DMS 273 treated with DMSO at 0.1 percent for 48 hours (cell line): ENCODE measurements at places on chromosomes 5 and 9.

- no peak for DNase-seq
Observed at GRCh38 chr5:178113841-178114324, 551 bp downstream of the N4BP3 start.

DNA sequence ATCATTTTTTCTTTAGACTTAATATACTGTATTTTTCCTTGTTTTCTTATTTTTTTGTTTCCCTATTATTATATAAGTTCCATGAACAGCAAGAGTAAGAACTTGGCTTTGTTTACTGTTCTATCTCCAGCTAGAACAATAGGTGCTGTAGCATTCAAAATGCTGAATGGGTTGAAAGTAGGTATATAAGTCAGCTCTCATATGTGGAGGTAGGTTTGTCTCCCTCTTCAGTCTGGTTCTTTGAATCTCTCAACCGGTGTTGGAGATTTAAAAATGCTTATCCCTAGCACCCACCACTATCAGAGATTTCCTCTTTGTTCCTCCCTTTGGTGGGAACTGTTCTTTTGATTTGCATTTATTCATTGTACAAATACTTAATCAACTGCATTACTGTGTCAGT is 87.5 kb upstream of the FSD1L start:
- DNase-seq, result no peak

DNA sequence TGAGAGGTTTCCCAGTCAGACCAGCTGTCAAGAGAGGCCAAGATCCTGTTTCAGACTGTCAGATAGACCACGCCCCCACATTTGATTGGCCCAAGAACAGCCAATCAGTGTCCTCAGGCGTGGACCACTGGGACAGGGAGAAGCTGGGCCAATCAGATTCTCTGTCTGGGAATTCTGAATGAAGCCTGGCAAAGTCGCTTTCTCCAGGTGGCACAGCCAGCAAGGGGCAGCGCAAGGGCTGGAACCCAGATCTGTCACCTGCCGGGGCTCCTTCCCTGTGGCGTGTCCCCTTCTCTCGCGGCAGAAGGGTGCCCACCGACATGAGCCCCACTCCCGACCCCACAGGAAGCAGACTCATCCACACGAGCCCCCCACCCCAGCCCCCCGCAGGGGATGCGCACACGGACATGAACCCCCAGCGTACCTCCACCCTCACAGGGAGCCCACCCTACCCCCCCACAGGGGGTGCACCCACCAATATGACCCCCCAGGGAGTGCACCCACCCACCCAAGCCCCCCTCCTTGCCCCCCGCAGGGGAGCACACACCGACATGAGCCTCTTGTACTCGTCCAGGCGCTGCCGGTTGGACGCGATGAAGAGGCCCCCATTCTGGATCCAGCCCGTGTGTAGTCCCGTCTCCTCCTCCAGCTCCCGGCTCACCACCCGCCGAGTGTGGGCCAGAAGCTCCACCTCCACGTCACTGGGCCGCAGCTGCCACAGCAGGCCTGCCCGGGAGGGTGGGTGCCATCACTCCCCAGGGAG is 6.1 kb downstream of the SARDH start:
- DNase-seq, result peak; percentile 77

DNA sequence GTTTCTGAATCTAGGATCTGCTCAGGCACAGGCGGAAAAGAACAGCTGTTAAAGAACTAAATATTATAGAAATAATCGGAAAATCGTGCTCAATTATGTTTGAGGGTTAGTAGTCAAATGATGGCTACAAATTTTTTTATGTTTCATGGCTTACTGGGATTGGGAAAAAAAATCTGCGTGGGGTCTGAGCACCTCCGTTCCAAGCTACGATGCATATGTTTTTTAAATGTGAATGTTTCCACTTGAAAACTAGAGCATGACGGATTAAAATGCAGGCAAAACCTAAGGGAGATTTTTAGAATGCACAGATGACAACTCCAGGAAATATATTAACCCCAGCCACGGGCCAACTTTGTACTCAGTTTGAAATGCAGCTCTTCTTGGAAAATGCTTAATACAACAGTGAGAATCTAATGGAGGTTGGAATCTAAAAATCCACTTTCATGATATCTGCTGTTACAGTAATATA is 5.3 kb downstream of the OTP start:
- DNase-seq, result no peak

GRCh38 chr5:161233553-161233952 is 313.0 kb downstream of the GABRB2 start:
- no peak for DNase-seq

DNA sequence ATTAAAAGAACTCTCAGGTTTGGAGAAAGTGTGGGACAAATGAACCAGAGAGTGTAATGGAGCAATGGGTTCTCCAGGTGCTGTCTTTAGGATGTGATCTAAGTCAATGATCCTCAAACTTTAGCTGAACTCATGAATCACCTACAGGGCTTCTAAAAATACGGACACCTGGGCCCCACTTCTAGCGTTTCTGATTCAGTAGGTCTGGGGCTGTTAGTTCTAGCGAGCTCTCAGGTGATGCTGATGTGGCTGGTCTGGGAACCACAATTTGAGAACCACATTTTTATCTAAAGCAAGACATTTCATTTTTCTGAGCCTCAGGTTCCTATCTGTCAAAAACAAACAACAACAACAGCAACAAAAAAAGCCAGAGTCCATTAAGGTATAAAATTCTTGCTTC is 35.1 kb upstream of the PCA3 start:
- no peak for DNase-seq

- no peak for DNase-seq
Observed at GRCh38 chr5:15746833-15747232, 246.9 kb downstream of the FBXL7 start.

- no peak for DNase-seq
Observed at GRCh38 chr5:68839019-68839552, 254.7 kb upstream of the SLC30A5 start.

DNA sequence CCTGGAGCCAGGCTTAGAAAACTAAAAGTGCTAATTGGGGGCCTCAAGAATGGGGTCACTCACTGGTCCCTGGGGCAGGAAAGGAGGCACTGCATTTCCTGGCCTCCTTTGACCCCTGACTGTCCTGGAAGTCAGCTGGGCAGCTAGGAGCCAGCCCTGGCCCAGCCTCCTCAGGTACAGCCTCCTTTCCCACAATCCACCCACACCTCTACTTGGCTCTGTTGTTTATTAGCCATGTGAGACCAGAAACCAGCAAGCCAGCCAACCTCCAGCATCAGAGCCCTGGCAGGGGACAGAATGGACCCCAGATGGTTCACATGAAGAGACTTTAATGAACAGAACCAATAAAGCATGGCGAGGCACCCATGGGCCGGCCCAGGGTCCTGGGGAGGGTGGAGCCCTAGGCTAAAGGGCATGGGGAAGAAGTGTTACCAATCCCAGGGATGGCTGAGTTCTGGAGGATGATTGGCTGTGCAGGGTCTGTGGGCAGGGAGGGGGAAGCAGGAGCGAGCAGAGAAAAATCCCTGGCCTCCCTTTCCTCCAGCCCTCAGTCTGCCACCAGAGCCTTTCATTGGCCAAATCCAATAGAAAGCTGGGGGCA is 55.3 kb upstream of the ANGPTL2 start:
- no peak for DNase-seq

DNA sequence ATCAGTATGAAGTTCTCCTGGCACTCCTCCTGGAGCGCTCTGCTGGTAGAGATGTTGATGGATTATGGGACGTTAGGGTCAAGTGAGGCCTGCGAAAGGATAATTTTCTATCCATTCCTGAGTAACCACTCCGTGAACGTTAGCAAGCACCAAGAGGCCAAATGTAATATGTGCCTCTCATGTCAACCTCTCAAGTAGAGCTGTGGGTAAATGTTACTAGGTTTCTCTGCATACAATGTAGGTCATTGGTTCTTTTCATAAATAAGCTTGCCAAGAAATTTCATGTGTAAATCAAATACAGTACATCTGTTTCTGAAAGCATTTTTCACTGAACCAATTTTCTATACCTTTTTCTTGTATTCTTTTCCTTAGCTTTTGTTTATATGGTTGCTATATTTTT is 126.3 kb downstream of the KDM4C start:
- DNase-seq, result no peak
